ENCODE measurements at places on chromosomes 2 and 18.

GRCh38 chr18:58241877-58242276 is 197.9 kb downstream of the NEDD4L start:
- no peak for DNase-seq

DNA sequence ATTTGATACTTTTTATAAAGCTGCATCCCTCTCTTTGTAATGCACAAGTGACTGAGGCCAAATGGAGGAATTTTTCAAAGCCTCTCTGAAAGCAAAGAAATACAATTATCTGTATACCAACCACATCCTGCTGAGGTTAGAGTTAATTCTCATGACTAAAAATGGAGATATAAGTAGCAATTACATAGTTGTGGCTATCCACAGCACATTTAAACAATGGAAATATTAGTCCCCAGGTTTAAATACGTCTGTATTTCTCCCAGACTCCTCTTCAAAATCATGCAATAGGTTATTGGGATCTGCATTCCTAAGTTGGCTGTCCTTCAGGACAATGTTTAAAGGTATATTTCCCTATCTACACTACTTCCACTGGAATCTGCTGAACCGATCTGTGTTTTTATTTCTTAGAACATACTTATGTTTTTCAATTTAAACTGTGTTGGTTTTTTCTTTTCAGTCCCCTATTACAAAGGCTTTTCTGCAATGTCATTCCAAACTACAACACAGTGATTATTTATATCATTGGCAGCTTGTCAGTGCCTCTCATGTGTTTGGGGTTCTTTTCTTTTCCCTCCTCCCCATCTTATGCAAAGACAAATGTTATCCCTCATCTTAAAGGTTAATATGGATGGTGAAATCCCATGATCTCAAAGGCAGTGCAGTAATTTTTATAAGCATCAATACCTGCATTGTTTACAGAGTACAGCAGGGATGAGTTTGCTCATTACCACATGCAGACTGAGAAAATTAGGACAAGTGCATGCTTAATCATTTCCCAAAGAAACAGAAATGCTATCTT is 134.8 kb upstream of the FSHR start:
- no peak for DNase-seq

- no peak for DNase-seq
These were observed 83.2 kb downstream of the CTIF start for GRCh38 chr18:48621815-48622555.

DNA sequence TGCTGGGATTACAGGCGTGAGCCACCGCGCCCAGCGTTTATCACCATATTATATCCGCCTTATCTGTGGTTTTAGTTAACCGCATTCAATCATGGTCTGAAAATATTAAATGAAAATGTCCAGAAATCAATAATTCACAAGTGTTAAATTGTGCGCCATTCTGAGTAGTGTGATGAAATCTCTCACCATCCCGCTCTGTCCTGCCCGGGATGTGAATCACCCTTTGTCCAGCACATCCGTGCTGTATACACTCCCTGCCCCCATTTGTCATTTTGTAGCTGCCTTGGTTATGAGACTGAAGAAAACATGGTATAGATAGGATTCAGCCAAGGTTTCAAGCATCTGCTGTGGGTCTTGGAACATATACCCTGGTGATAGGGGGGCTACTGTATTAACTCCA is 70.7 kb downstream of the TIMM21 start:
- DNase-seq = no peak

DNA sequence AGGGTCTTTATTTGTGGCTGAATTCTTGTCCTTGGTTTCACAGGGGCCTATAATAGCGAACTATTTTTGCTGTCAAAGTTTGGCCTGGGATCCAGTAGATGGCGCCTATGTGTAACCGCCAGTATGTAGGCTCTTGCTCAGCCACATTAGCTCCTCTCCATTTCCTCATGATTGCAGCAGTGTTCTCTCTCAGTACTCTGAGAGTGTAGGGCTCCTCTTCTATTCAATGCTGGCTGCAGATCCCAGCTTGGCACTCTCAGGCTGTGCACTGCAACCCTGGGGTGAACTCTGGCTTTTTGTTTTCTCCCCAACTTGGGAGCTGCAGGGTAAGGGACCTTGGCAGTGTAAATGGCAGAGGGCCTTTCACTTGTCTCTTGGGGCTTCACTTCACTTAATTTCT is 344.6 kb upstream of the CHAC2 start:
- no peak for DNase-seq

GRCh38 chr2:12167525-12168317 is 421.3 kb downstream of the LPIN1 start:
- no peak for DNase-seq

DNA sequence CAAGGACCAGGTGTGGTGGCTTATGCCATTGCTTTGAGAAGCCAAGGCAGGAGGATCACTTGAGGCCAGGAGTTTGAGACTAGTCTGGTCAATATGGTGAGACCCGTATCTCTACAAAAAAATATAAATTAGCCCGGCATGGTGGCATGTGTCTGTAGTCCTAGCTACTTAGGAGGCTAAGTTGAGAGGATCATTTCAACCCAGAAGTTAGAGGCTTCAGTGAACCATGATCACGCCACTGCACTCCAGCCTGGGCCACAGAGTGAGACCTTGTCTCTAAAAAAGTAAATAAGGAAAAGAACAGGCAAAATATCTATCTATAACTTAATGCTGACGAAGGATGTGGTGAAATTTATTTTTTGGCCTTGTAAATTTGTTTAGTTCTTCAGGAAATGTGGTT is 78.1 kb downstream of the UGGT1 start:
- DNase-seq = no peak

GRCh38 chr2:200026332-200027230 is 71.2 kb downstream of the MAIP1 start:
- no peak for DNase-seq

- DNase-seq = no peak
These were observed 193.0 kb upstream of the RGPD4 start for GRCh38 chr2:107633580-107634147.

- no peak for DNase-seq
These were observed 270.8 kb downstream of the ZEB2 start for GRCh38 chr2:144249035-144249637.

GRCh38 chr2:207676827-207677354 is 34.5 kb upstream of the CCNYL1 start:
- DNase-seq = no peak

DNA sequence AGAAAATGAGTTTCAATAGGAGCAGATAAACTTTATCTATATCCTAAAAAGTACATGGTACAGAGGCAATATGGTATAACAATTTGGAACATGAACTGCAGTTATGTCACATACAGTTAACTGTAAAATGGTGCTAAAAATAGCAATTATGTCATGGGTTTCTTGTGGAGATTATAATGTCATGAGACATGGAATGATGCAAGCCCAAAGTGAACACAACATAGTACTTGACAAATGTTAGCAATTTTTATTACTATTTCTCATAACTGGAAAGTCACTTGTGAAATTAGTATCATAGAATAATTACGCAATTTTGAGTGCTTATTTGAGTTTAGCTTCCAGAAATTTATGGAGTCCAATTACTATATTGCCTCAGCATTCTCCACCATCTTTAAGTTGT is 1263.4 kb downstream of the DSC3 start:
- DNase-seq = no peak

- DNase-seq = no peak
These were observed 309.5 kb downstream of the SATB2 start for GRCh38 chr2:199148076-199148845.

DNA sequence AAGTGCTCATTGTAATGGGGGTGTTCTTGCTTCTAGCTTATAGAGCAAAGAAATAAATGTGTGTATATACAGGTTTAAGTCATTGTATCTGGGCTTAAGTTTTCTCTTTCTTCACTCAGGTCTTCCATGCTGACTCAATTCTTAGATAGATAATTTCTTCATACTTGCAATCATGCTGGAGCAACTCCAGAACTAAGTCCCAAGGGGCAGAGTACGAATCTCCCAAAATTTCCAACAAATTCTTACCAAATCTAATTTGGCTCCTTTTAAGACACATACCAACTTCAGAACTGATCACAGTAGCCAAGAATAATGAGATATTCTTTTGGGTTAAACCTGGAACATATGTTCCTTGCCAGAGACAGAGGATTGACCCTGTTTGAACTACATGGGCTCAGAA is 4.3 kb upstream of the SPAG16 start:
- no peak for DNase-seq

GRCh38 chr18:12668041-12668440 is 10.1 kb upstream of the SPIRE1 start:
- DNase-seq = no peak

DNA sequence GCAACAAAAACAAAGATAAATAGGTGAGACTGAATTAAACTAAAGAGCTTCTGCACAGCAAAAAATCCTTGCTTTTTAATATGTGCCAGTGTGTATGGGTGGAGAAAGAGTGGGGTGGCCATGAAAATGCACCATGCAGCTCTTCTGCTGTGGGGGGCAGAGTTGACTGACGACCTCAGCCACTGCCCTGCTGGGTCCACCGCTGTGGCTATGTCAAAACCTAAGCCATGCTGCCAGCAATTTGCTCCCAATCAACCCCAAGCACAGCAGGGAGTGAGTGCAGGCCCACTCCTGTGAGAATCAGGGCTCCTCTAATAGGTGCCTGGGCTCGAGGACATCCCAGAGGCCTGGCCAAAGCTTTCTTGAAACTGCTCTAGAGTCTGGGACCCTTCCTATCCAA is 235.6 kb upstream of the RBBP8 start:
- DNase-seq = no peak

- DNase-seq = no peak
These were observed 106.4 kb downstream of the POLR1A start for GRCh38 chr2:85999061-85999831.

GRCh38 chr18:65398347-65399075 is 352.3 kb upstream of the CDH7 start:
- DNase-seq = no peak

GRCh38 chr18:36963464-36963863 is 134.5 kb downstream of the KIAA1328 start:
- no peak for DNase-seq

DNA sequence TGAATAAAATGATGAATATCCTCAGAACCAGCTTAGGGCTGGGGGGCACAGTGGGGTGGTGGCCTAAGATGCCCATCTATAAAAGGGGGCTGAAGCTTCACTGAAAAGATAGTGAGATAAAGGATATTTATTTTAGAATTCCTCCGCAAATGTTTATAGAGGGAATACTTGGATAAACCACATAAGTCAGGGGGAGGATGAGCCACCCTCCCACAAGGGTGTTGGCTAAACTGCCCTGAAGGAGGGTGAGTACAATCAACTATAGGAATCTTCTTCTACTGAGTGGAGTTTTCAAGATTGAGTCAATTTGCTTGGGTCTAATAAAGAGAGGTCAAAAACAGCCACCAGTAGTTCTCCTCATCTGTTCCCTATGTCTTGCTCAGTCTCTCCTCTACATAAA is 114.5 kb upstream of the TANK start:
- no peak for DNase-seq

- DNase-seq = no peak
These were observed 31.0 kb downstream of the THSD7B start for GRCh38 chr2:136796339-136796738.

- DNase-seq = no peak
These were observed 10.7 kb downstream of the PSTPIP2 start for GRCh38 chr18:46061387-46061786.

DNA sequence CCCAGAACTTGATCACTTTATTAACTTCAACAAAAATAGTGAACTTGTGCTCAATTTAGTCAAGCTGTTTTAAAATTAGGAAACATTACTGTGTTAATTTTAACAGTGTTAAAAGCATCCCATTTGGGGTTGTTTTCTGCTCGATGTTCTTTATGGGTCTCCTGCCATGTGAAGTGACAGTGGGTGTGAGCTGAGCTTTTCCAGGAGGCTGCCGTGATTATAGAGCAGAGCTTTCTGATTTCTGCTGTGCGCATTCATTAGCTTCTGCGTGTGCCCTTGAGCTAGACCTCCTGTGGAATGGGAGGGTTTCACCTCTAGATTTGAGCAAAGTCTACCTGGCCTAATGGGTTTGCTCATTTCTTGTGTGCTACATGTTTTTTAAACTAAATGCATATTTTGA is 121.5 kb downstream of the WDSUB1 start:
- DNase-seq = no peak

DNA sequence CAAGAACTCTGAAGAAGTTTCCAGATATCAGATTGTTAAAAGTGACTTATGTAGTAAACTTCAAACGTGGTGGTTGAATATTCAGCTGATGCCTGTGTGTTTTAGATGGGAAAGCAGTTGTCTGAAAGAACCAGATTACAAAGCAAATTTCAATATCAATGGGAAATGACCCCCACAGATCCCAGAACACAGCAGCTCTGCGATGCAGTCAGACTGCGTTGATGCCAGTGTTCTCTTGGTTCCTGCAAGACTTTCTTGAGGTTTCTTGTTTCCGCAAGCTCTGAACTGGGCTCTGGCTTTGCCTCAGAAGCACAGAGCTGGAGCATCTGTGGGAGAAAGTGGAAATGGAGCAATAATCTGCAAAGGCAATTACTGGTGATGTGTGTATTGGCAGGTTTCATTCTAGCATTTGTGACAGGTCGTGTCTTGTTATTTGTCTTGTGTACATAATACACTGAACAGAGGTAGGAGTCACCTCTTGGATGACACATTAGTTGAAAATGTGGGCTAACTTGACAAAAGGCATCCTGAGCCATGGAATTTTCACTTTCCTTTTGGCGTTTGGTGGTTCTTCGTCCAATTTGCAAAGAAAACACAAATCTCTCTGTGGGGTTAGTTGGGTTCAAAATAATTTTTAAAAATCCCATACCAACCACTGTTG is 10.8 kb upstream of the LYPD6B start:
- no peak for DNase-seq

- no peak for DNase-seq
These were observed 96.0 kb downstream of the TMEM17 start for GRCh38 chr2:62410015-62410453.

DNA sequence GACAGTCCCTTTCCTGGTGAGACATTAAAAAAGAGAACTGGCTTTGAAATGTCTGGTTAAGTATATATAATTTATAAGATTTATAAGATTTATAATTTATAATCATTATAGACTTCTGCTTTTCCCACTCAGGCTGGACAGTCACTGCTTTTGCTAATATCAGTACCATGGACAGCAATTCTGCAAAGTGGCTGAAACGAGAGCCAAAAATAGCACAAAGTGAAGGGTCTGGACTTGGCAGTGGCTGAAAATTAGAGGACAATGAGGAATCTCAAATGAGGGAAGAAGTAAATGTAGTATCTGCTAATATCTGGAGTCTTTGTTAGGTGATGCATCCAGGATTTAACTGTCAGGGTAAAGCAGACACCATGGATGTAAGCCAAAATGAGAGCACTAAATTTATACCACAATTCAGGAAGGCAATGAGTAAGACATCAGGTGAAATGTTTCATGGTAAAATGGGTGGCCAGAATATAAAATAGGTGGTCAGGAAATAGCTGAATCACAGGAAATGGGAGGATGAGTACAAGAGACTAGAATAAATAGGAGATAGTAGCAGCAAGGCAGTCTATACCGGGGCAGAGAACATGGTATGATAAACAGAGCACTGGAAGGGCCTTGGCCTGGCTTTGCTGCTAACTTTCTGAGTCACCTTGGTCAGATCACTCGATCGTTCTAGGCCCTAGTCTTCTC is 39.6 kb upstream of the BOD1L2 start:
- DNase-seq = no peak

GRCh38 chr2:51613-52012 is 5.3 kb upstream of the FAM110C start:
- no peak for DNase-seq
